Activated naive CD4-positive, alpha-beta T cell treated with anti-CD3 and anti-CD28 coated beads, Interleukin-2, amount 50 U/mL, for 72 hours (primary cell): ENCODE measurements at places on chromosomes 2 and 18. TPM values are rescaled to one million over a fixed set of nuclear protein-coding genes. Genes with fewer than 3 reads are reported as not detected.

The RGPD4 gene
- total RNA-seq = not detected

The ACOXL gene
- not detected for total RNA-seq

The ASPRV1 gene
- total RNA-seq = 1.5 TPM

The CNRIP1 gene
- total RNA-seq = not detected

The TFCP2L1 gene
- total RNA-seq = 0.06 TPM

The ST3GAL5 gene
- 8.9 TPM for total RNA-seq

The PPP1R1C gene
- total RNA-seq = not detected

The NTSR2 gene
- total RNA-seq = not detected

The STK17B gene
- 240 TPM for total RNA-seq

The NGEF gene
- 0.23 TPM for total RNA-seq

The KCNJ3 gene
- not detected for total RNA-seq

The ANKAR gene
- 2.6 TPM for total RNA-seq

The GPR17 gene
- not detected for total RNA-seq

DNA sequence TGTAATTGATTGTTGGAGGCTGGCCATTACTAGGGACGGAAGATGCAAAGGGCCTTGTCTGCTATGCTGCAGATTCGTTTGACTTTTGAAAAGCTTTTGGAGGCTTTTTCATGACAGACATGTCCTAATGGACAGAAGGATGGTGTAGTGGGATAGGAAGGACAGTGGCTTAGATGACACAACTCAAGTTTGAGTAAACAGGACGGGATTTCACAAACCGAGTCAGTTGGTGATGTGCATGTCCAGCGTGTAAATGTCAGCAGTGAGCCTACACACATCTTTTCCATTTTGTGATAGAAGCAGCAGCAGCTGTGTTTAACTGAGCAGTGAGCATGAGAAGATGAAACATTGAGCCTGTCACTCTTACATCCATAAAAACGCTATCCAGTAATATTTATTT is 76.0 kb downstream of the NCK2 start:
- no peak for DNase-seq

DNA sequence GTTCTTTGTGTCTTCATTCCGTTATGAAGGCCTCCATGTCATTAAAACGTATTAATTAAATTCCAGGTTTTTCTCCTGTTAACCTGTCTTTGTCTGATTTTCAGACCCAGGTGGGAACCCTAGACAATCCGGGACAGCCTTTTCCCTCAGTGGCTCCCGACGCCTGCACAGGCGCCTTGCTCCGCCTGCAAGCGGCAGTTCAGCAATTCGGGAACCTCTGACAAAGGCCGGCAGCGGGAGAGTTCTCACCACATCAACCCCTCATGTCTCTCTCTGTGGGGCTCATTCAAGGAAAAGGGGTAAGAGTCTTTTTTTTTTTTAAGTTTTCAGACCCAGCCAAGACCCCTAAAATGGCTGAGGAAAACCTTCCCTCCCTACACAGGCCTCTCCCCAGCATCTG is 259.8 kb upstream of the SALL3 start:
- DNase-seq = no peak

- DNase-seq = no peak
Measured at GRCh38 chr18:55588870-55589595, 1.0 kb upstream of the TCF4 start.

GRCh38 chr2:63676135-63676534 is 87.4 kb downstream of the MDH1 start:
- DNase-seq = no peak

DNA sequence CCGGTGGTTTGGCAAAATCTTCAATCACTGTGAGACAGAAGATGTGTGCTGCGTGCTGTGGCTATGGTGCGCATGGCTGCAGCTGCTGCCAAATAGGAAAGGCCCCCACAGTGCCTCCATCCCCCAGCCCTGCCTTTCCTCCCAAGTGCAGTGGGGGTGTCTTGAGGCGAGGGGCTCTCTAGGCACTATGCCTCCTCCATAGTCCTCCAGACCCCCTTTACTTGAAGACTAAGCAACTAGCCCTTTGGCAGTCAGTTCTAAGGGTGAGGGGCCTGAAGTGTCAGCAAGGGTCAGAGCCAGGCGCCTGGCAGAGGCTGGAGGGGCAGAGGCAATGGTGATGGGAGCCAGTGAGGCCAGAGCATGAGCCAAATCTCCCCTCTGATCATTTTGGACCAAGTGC is 13.6 kb upstream of the TMEM185B start:
- DNase-seq = no peak

GRCh38 chr2:62284980-62285379 is 89.1 kb downstream of the B3GNT2 start:
- DNase-seq = no peak

GRCh38 chr18:78965917-78966792 is 13.5 kb upstream of the SALL3 start:
- DNase-seq = no peak

- DNase-seq = no peak
Measured at GRCh38 chr2:75246441-75247167, 47.3 kb upstream of the TACR1 start.

GRCh38 chr2:240226672-240227537 is 86.4 kb upstream of the OTOS start:
- peak; percentile 31 for DNase-seq

DNA sequence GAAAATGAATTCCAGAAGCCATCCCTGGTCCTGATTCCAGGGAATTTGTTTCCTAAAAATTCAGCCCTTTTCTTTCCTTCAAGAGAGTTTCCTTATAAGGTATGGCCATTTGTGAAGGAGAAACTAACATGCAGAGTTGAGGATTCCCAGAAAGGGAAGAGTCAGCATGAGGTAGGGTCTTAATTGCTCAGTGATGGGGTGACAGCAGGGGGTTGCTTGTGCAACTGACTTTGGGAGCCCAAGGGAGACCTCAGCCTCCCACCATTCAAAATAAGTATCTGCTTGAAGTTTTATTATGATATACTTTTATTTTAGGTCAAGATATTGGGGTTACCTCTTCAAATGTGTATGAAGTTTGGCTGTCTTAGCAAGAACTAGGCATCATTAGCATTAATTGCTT is 74.9 kb upstream of the CELF4 start:
- DNase-seq = no peak

DNA sequence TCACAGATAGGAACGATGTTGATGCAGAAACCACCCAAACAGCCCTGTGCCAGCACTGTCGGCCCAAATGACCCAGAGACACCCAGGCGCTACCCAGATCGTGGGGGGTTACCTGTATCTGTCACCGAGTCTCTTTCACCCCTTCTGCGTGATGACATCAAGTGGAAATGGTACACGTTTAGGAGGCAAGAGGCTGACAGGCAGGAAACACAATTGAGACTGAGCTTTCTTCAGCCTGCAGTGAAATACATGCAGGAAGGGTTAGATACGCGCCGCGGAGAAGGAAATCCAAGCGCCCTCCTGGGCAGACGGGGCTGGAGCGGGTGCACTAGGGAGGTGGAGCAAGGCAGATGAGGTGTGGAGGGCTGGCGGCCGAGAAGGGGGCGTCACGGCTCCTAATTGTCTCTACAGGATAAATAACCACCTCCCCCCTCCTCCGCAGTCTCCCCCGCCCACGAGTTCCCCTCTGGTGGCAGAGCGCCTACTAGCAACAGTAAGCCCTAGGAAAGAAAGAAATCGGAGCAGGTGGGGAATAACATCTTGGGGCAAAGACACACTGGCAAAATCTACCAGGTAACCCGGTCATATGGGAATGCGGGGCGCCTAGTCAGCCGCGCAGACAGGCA is at the start of gene RNF152:
RNF152 (minus strand) TSS at position 325 of the 626 bp plus-strand sequence. CDS start 76,544 bp downstream, outside the sequence.
- DNase-seq = no peak

DNA sequence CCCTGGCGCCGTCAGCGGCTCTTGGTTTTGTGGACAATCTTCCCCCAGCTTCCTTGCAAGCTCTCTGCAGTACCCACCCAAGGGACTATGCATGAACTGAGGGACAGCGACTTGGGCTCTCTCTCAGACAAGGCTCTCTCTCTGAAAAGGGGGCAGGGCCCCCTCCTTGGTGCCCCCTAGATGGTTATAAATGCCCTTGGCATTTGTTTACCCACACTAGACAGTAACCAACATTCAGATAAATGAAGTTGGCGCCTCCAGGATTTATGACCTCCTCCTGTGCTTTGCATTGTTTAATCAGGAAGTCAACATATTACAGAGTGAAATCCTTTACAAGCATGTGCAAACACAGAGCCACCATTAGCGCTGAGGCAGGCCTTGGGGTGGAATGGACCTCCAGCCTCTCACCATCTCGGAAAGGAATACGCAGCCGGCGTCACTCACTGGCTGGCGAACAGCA is 547.4 kb upstream of the ID2 start:
- no peak for DNase-seq

DNA sequence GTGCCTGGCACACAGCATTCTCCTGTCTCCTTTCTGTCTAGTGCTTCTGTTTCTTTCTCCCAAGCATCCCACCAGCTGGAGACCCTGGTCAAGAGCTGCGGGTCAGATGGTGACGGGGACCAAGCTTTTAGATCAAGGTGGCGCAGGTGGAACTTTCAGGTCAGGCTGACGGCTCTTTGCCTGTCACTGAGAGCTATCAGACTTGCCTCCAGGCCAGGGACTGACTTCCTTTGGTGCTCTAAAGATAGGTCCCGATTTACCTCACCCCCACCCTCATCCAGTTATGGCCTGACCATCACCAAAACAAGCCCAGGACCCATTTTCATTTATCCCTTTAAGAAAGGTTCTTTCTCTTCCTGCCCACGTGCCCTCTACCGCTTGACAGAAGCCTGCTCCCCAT is 1.2 kb upstream of the EMILIN1 start:
- no peak for DNase-seq

DNA sequence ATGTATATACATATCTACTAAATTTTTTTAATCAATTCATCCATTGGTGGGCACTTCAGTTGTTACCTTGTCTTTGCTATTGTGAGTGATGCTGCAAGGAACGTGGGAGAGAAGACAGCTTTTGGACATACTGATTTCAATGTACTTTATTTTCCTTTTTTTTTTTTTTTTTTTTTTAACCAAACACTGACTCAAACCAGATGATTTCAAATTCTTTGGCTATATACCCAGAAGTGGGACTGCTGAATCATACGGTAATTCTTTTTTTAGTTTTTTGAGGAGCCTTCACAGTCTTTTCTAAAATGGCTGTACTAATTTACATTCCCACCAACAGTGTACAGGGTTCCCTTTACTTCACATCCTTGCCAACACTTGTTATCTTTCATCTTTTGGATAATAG is 204.7 kb downstream of the INSIG2 start:
- DNase-seq = no peak

DNA sequence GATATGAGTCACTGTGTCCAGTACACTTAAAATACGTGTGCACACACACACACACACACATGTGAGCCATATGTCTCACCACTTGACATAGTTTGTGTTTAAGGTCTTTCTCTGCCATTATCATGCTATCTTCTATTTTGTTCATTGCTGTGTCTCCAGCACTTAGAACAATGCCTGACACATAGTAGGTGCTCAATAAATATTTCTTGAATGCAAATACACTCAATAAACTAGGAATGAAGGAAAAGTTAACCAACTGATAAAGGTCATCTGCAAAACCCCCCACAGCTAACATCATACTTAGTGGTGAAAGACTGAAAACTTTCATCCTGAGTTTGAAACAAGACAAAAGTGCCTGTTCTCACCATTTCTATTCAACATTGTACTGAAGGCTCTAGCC is 4.4 kb downstream of the MOCOS start:
- DNase-seq = no peak

DNA sequence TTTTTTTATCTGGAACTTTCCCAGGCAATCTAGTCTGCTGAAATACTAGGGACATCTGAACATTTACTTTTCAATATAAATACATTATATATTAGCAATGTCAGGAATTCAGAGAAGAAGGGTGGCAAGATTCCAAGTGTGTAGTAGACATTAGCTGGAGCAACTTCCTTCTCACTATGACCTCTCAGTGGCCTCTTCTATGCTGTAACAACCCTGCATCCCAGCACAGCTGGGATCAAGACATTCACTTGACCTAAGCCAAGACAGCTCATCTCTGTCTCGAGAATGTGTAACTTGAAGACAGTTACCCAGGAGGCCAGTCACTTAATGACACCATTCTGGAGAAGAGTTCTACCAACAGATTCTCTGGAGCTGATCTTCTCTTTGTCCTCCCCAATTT is 61.7 kb upstream of the RALBP1 start:
- DNase-seq = no peak

DNA sequence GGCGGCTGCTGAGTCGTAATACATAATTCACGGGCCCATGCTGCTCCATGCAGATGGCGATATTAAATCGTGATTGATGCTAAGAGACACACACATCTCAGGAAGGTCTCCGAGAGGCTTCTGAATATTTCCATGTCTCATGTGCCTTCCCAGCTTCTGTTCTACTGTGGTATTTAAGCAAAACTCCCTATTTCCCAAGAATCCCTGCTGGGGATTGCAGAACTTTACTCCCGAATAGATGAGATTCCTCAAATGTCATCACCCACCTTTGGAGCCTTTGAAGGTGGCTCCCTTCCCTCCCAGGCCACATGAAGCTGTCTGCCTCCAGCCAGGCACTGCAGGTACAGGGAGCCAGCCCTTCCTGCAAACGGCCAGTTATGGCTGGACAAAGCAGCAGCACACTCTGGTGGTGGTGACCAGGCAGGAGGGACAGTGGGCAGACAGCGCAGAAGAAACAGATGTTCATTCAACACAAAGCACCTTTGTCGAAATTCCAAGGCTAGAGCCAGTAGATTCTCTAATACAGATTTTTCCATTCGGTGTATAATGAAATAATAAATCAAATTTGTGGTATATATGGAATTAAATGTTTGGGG is 14.1 kb downstream of the NRP2 start:
- DNase-seq = no peak

GRCh38 chr2:24474053-24474452 is 17.0 kb upstream of the NCOA1 start:
- no peak for DNase-seq

DNA sequence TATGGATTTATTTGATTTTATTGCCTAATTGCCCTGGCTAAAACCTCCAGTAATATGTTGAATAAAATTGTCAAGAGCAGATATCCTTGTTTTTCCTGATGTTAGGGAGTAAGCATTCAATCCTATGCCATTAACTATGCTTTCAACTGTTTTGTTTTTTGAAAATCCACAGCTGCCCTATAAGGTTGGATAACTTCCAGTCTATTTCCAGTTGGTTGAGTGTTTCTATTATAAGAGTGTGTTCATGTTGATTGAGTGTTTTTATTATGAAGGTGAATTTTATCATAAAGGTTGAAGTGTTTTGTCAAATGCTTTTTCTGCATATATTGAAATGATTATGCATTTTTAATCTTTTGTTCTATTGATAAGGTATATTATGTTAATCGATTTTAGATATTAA is 149.9 kb upstream of the SCN7A start:
- DNase-seq = no peak

DNA sequence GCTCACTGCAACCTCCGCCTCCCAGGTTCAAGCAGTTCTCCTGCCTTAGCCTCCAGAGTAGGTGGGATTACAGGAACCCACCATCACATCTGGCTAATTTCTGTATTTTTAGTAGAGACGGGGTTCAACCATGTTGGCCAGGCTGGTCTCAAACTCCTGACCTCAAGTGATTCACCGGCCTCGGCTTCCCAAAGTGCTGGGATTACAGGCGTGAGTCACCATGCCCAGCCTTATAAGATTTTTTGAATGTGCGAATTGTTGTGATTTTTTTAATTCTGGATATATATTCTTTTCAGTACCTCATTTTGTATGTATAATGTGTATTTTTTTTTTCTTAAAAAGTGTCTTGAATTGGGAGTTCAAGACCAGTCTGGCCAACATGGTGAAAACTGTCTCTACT is 42.0 kb upstream of the CCDC150 start:
- DNase-seq = no peak

GRCh38 chr2:186912979-186913378 is 64.0 kb upstream of the ZSWIM2 start:
- no peak for DNase-seq
